Peyer's patch (tissue), 4 donors: ENCODE measurements at places on chromosomes 3 and 15. TPM values are rescaled to one million over a fixed set of nuclear protein-coding genes. Genes with fewer than 3 reads are reported as not detected.

PAQR9 gene
- total RNA-seq, result not detected

SERPINI2 gene
- total RNA-seq, result 2.4 TPM

CCDC54 gene
- not detected for total RNA-seq

DNA sequence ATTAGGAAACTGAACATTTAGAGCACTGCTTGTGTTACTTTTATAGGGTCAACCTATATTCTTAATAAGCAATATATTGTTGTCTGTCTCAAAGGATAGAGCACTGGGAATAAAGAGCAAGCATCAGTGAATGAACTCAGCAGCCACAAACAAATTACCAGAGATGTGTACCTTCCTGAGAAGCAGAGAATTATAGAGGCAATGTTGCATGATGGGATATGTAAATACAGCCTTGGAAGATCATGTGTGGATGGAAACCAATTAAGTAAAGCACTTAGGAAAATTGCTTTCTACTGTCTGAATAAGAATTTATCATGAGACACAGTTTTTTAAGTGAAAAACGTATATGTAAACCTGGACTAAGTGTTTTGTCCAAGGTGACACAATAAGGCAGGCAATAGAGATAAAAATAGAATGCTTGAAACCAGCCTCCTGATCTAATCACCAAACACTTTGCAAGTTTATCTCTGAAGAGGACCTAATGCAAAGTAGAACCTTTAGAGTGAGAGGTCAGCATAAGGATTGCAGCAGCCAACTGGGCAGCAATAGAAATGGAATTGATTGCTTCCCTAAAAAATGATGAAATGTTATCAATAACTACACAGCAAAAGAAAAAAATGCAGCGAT, 848.0 kb downstream of the TUSC7 start:
- H3K4me1 ChIP-seq, result no peaks in the 10 kb centered on the region
- H3K36me3 ChIP-seq, result no peaks in the 10 kb centered on the region
- H3K27me3 ChIP-seq, result no peaks in the 10 kb centered on the region

DNA sequence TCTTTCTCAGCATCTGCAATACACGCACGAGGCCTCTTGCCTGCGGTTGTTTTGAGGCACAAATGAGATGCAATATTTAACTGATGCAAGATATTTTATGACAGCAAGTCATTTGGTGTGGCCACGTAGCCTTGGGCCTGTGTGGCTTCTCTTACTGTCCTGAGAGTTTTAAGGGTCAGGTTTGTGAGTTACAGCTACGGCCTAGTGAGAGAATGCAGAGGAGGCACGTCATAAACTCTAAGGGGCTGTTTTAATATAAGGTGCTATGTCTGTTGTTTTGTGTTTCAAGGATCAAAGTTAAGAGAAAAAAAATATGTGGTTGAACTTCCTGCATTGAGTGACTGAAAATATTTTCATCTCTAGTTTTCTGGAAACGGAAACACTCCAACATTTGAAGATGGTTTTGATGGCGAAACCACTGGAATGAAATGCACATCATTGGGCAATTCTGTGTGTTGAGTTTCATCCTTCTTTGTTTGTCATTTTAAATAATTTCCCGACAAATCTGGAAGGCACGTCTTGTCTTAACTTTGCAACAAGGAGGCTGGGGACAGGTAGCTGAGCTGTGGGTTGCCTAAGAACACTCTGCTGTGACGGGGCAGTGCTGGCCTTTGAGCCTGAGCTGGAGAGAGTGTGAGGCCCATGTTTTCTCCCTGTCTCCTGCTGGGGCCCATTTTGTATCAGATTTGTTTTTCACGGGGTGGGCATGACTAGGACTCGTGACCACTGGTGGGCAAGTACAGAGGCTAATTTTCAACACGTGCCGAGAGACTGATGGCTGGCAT, 5.1 kb downstream of the APBA2 start:
- no peak overlapping the region for H3K4me3 ChIP-seq
- H3K27me3 ChIP-seq, result peaks cover 7% of the 10 kb centered on the region

DNA sequence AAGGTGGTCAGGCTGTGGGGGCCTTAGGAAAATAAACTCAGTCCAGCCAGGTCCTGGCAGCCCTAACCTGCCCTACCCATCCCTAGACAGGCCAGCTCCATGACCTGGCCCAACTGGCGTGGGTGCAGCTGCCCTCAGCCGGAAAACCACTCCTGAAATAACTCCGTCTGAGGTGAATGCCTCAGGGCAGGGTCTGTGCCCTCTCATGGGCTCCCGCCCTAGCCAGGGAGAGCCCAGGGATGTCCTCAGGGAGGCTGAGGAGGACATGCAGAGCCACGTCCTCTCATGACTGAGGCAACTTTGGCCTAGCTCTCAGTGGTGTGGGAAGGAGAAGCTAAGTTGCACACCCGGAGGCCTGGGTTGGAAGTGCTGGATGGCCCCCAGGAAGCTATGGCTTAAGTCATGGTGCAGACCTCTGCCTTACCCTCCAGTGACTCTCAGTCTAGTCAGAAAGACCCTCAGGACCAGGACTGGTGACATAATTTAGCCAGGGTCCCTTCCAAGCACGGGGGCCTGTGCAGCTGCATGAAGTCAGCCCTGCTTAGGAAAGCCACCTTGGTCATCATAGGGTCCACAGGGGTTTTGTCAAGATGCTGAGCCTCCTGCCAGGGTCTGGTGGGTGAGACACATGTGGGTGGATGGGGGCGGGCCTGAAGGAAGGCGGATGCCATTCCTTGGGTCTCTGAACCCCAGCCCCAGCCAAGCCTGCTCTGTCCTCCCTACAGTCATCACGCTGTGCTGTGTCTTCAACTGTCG, 7.4 kb downstream of the TMIE start:
- H3K27ac ChIP-seq, result no peak overlapping the region
- H3K4me1 ChIP-seq, result no peaks in the 10 kb centered on the region
- no peaks in the 10 kb centered on the region for H3K36me3 ChIP-seq
- H3K27me3 ChIP-seq, result no peaks in the 10 kb centered on the region

DNA sequence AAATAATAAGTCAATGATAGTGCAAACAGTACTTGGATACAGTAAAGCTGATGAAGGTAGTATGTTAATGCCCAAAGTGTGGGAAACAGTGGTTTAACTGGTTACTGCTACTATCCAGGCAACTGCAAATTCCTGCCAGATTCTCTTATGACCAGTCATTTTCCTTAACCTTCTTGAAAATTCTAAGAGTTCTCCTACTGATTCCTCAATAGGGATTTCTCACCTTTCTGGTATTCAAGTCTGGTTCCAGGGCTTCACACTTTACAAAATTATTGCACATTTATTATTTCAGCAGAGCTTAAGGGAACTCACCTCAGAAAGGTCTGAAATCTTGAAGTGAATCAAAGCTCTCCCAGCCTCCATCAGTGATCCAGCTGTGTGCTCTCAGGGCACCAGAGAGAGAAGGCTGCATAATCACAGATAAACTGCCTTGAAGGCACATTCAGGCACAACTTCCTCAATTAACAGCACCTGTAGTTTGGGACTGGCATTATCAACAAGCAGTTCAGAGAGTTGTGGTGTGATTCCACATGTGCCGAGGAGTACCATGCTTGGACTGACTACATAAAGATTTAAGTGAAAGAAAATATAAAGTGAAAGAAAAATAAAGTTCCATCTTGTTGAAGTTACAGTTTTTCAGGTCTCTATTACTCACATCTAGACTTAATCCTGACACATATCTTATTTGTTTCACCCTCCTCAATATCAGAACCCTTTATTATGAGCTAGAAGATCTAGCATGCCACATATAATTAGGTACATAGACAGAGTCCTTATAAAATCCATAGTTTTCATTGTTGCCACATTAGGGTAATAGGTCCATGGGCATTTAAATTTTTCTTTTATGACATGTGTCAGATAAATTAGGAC, 59.5 kb upstream of the TIPARP start:
- H3K27ac ChIP-seq, result no peak overlapping the region
- H3K4me1 ChIP-seq, result no peaks in the 10 kb centered on the region
- no peaks in the 10 kb centered on the region for H3K27me3 ChIP-seq
- no peaks in the 10 kb centered on the region for H3K36me3 ChIP-seq
- H3K4me3 ChIP-seq, result no peak overlapping the region

- no peaks in the 10 kb centered on the region for H3K36me3 ChIP-seq
- H3K27me3 ChIP-seq, result no peaks in the 10 kb centered on the region
- peak overlapping the region; percentile 36 for H3K4me3 ChIP-seq
- no peak for DNase-seq
- no peak overlapping the region for H3K27ac ChIP-seq
- H3K4me1 ChIP-seq, result no peaks in the 10 kb centered on the region
These were observed 26.2 kb upstream of the ARL8B start for GRCh38 chr3:5095886-5096285.

DNA sequence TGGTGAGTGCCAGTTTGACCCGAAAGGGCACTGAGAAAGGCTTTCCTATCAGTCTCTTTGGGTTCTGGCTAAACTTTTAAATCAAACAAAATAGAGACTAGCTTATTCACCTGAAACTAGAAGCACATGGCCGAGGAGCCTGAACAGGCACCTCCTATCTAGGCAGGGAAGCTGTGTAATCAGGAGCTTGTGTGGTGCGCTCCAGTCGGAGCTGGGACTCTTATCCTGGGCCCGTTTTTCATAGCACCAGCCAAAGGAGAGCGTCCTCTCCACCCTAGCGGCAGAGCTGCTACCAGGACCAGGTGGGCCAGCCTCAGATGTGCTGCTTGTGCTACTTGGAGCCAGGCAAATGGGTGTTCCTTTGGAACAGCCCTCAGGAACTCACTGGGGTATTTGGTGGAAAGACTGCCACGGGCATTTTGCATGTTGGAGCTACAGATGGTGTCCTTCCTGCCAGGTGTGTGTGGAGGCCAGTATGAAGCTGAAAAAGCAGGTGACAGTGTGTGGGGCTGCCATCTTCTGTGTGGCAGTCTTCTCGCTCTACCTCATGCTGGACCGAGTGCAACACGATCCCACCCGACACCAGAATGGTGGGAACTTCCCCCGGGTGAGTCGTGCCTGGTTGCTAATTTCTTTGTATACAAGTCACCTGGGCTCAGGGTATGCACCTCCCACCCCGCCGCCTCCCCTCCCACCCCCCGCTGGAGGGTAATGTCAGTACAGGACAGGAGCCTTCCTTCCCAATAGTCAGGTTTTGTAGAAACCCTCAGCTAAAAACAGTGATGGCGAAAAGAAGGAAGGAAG, 833 bp downstream of the MAN2A2 start:
- H3K4me3 ChIP-seq, result peak overlapping the region; percentile 97
- no peaks in the 10 kb centered on the region for H3K27me3 ChIP-seq
- H3K4me1 ChIP-seq, result peaks cover 14% of the 10 kb centered on the region
- peak overlapping the region; percentile 94 for H3K27ac ChIP-seq
- no peak for DNase-seq
- H3K36me3 ChIP-seq, result peaks cover 38% of the 10 kb centered on the region

DNA sequence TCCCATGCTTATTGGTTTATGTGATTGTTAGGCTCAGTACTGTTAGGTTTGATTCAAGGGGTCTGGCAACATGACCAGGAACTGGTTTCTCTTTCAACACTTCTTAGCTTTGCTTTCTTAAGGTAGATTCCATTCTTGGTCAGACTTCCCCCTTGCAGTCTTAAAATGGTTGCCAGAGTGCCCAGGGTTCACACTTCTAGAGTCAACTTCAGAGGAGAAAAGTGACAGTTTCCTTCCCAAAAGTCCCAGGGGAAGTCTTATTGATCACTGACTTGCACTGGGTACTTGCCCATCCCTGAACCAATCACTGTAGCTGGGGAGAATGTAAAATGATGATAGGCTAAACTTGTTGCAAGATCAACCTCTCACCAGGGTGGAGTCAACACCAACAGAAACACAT, 14.1 kb downstream of the MGLL start:
- no peaks in the 10 kb centered on the region for H3K27me3 ChIP-seq
- H3K36me3 ChIP-seq, result no peaks in the 10 kb centered on the region
- H3K4me3 ChIP-seq, result no peak overlapping the region
- DNase-seq, result no peak
- no peak overlapping the region for H3K27ac ChIP-seq

DNA sequence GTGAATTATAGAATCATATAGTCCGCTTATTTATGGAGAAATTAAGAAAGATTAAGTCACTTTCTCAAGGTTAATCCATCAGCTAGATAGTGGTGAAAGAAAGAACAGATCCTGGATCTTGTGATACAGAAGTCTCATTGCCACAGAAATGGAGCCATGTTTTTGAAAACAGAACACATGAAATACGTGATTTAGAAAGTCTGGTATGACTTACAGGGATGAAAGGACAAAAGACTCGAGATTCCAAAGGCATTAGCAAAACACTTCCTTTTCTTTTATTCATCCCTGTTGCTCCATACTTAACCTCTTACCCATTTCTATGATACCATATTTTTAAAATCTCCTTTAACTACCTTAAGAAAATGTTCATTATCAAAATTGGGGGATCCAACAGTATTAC, 40.0 kb upstream of the TEX9 start:
- no peaks in the 10 kb centered on the region for H3K4me1 ChIP-seq
- H3K27me3 ChIP-seq, result no peaks in the 10 kb centered on the region
- H3K27ac ChIP-seq, result no peak overlapping the region
- H3K4me3 ChIP-seq, result no peak overlapping the region
- H3K36me3 ChIP-seq, result no peaks in the 10 kb centered on the region

GRCh38 chr3:54223063-54223462, 100.7 kb downstream of the CACNA2D3 start:
- no peak overlapping the region for H3K27ac ChIP-seq
- H3K27me3 ChIP-seq, result no peaks in the 10 kb centered on the region
- no peak for DNase-seq
- H3K4me3 ChIP-seq, result no peak overlapping the region
- no peaks in the 10 kb centered on the region for H3K4me1 ChIP-seq

DNA sequence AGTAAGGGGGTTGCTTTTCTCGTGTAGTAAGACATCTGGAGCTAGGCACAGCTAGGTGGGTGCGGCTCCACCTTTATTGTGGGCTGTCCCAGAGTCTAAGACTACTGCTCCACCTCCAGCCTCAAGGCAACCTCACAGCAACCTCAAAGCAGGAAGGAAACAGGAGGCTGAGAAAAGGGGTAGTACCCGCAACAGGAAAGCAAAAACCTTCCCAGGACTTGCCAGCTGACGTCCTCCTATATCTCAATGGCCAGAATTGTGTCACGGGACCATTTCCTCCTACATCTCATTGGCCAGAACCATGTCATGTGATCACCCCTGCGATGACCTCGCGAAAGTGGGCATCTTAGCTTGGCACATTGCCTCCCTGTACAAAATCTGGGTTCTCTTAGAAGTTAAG, 4.3 kb upstream of the GPR160 start:
- H3K4me3 ChIP-seq, result no peak overlapping the region
- H3K4me1 ChIP-seq, result peaks cover 5% of the 10 kb centered on the region
- no peak overlapping the region for H3K27ac ChIP-seq
- DNase-seq, result no peak
- no peaks in the 10 kb centered on the region for H3K36me3 ChIP-seq

- H3K27ac ChIP-seq, result no peak overlapping the region
- H3K27me3 ChIP-seq, result no peaks in the 10 kb centered on the region
- H3K36me3 ChIP-seq, result no peaks in the 10 kb centered on the region
- no peak for DNase-seq
- H3K4me1 ChIP-seq, result no peaks in the 10 kb centered on the region
These were observed 288.2 kb upstream of the GADL1 start for GRCh38 chr3:31182661-31183060.
